ENCODE measurements at places on chromosomes 2 and 18. TPM values are rescaled to one million over a fixed set of nuclear protein-coding genes. Genes with fewer than 3 reads are reported as not detected.

DNA sequence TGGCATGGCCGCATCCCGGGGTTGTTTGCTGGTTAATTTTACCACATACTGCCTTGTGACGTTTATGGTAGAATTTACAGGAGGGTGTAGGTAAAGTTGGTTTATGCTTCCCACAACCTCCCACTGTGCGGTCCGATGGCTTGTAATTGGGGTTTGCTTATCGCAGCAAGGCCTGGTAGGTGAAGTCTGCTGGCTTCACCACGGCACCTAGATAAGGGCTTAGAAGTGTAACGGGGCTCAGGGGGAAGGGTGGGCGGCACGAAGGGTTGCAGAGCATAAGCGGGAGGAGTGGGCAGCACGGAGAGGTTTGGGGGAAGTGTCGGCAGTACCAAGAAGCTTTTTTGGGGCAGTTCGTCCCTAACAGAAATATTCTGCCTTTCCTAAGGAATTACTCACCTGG lies 39.0 kb upstream of the TMEM131 start:
- no peak overlapping the region for H3K27ac ChIP-seq
- no peaks in the 10 kb centered on the region for H3K4me1 ChIP-seq
- no peak for DNase-seq
- H3K36me3 ChIP-seq: no peaks in the 10 kb centered on the region
- no peak overlapping the region for H3K4me3 ChIP-seq
- no peaks in the 10 kb centered on the region for H3K27me3 ChIP-seq

GRCh38 chr2:74887445-74887951 lies 53.6 kb downstream of the HK2 start:
- H3K36me3 ChIP-seq: no peaks in the 10 kb centered on the region
- no peak for DNase-seq
- H3K4me1 ChIP-seq: no peaks in the 10 kb centered on the region
- H3K4me3 ChIP-seq: no peak overlapping the region
- no peaks in the 10 kb centered on the region for H3K27me3 ChIP-seq

- no peaks in the 10 kb centered on the region for H3K36me3 ChIP-seq
- H3K27ac ChIP-seq: no peak overlapping the region
- H3K4me3 ChIP-seq: no peak overlapping the region
- H3K4me1 ChIP-seq: no peaks in the 10 kb centered on the region
These were observed 233.2 kb downstream of the SLC8A1 start for GRCh38 chr2:40218679-40219078.

DNA sequence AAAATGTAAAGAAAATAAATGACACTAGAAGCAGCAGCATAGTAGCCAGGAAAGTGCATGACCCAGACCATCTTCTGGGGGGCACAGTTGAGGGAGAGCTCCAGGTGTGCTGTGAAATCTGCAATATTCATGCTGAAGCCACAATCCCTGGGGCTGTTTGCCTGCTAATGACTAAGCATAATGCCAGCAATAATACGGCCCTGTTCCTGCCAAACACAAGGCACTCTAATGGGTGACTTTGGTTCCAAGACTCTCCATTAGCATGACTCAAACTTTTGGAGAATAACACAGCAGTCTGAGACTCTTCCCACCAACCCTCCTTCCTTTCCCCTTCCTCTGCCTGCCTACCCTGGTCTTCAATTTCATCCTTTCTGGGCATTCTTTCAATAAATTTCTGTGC lies 77.9 kb upstream of the DOCK10 start:
- DNase-seq: no peak
- H3K27me3 ChIP-seq: no peaks in the 10 kb centered on the region
- no peak overlapping the region for H3K4me3 ChIP-seq
- no peak overlapping the region for H3K27ac ChIP-seq

GRCh38 chr18:21439431-21439846 lies 161.1 kb downstream of the ESCO1 start:
- no peaks in the 10 kb centered on the region for H3K36me3 ChIP-seq
- H3K27ac ChIP-seq: no peak overlapping the region
- no peak for DNase-seq
- no peak overlapping the region for H3K4me3 ChIP-seq

DNA sequence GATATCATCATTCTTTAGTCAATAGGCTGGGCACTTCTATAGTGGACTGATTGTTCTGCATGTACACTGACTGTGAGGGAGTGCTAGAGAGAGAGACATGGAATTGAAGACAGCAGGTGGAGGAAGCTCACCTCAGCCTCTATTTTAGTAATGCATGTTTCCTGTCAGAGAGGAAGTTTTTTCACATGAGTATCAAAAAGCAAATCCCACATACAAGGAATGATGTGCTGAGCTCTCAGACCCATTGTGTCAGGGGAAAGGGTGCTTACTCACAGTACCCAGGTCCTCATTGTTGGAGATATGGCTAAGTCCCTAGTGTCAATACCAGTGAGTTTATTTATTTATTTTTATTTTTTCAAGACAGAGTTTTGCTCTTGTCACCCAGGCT lies 9.9 kb upstream of the CDK15 start:
- no peaks in the 10 kb centered on the region for H3K27me3 ChIP-seq
- H3K4me1 ChIP-seq: no peaks in the 10 kb centered on the region
- H3K4me3 ChIP-seq: no peak overlapping the region
- H3K36me3 ChIP-seq: no peaks in the 10 kb centered on the region
- H3K27ac ChIP-seq: no peak overlapping the region

- no peaks in the 10 kb centered on the region for H3K36me3 ChIP-seq
- H3K4me3 ChIP-seq: peak overlapping the region; percentile 80
- peak; percentile 87 for DNase-seq
- H3K27ac ChIP-seq: peak overlapping the region; percentile 69
- H3K4me1 ChIP-seq: peaks cover 20% of the 10 kb centered on the region
- no peaks in the 10 kb centered on the region for H3K27me3 ChIP-seq
These were observed 31.1 kb upstream of the GMCL1 start for GRCh38 chr2:69798290-69798908.

- no peak overlapping the region for H3K27ac ChIP-seq
- H3K27me3 ChIP-seq: no peaks in the 10 kb centered on the region
- DNase-seq: no peak
- H3K4me3 ChIP-seq: no peak overlapping the region
These were observed 596.9 kb upstream of the HNMT start for GRCh38 chr2:137367361-137367760.

- no peaks in the 10 kb centered on the region for H3K4me1 ChIP-seq
- peak overlapping the region; percentile 54 for H3K4me3 ChIP-seq
- H3K36me3 ChIP-seq: no peaks in the 10 kb centered on the region
- peak; percentile 17 for DNase-seq
- no peak overlapping the region for H3K27ac ChIP-seq
These were observed 2114.1 kb upstream of the PIK3C3 start for GRCh38 chr18:39840856-39841481.

DNA sequence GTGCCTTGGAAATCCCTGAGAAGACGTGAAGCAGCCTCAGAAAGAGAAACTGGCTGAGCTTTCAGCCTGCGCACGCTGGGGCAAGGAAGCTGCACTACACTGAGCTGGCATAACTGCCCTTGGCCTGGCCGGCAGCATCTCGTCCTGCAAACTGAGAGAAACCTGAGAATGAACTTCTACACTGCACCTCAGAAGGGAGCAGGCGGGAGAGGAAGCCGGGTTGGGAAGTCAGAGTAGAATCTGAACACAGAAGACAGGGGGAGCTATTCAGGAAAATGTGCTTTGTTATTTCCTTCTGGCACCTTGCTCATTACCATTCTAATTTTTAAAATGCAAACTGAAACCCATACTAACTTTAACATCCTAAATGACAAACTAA lies 70.9 kb downstream of the ZEB2 start:
- H3K4me3 ChIP-seq: no peak overlapping the region
- H3K36me3 ChIP-seq: no peaks in the 10 kb centered on the region
- peak; percentile 76 for DNase-seq
- H3K27ac ChIP-seq: peak overlapping the region; percentile 54
- peaks cover 6% of the 10 kb centered on the region for H3K4me1 ChIP-seq

GRCh38 chr18:8603663-8604520 lies 5.3 kb upstream of the RAB12 start:
- no peak for DNase-seq
- no peaks in the 10 kb centered on the region for H3K36me3 ChIP-seq
- H3K4me3 ChIP-seq: no peak overlapping the region
- peaks cover 4% of the 10 kb centered on the region for H3K4me1 ChIP-seq
- H3K27ac ChIP-seq: no peak overlapping the region

GRCh38 chr2:71935262-71935848 lies 212.3 kb downstream of the CYP26B1 start:
- DNase-seq: peak; percentile 54
- no peaks in the 10 kb centered on the region for H3K27me3 ChIP-seq
- no peaks in the 10 kb centered on the region for H3K36me3 ChIP-seq
- H3K27ac ChIP-seq: no peak overlapping the region
- H3K4me1 ChIP-seq: no peaks in the 10 kb centered on the region

DNA sequence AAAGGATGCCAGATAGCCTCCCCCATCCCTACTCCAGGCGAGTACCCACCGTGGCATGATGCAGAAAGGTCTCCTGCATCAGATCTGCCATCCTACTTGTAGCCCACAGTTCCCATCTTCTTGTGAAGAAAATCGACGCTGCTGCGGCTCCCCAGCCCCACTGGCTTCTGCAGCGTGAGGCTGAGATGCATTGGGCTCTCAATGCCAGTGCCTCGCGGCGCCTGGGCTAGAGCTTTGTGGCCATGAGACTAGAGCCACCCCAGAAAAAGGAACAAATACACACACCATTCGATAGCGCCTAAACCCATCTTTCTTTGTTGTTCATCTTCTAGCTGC lies 2.8 kb downstream of the NOL4 start:
- peak overlapping the region; percentile 54 for H3K4me3 ChIP-seq
- H3K4me1 ChIP-seq: no peaks in the 10 kb centered on the region
- H3K36me3 ChIP-seq: no peaks in the 10 kb centered on the region
- no peak overlapping the region for H3K27ac ChIP-seq

DNA sequence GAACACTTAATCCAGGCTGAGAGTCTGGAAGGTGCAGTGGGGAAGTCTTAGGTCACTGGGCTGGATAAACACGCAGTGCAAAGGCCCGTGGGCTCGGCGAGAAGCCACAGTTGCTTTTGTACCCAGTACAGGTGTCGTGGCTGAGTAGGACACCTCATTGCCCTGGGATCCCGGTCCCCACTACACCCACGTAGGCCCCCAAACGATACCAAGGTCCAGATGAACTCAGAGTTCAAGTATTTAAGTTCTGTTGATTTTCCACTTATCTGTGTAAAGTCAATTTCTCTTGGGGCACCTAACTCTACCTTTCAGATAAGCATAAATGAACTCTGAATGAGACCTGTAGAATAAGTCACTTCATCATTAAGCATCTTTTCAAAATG lies 302.0 kb downstream of the PIEZO2 start:
- no peaks in the 10 kb centered on the region for H3K4me1 ChIP-seq
- H3K27me3 ChIP-seq: no peaks in the 10 kb centered on the region
- no peaks in the 10 kb centered on the region for H3K36me3 ChIP-seq
- no peak overlapping the region for H3K27ac ChIP-seq
- no peak for DNase-seq
- no peak overlapping the region for H3K4me3 ChIP-seq

GRCh38 chr18:42437646-42438045 lies 482.6 kb downstream of the PIK3C3 start:
- H3K36me3 ChIP-seq: no peaks in the 10 kb centered on the region
- no peaks in the 10 kb centered on the region for H3K4me1 ChIP-seq
- no peak for DNase-seq
- H3K27ac ChIP-seq: no peak overlapping the region

- no peaks in the 10 kb centered on the region for H3K4me1 ChIP-seq
- peak; percentile 48 for DNase-seq
- H3K27me3 ChIP-seq: no peaks in the 10 kb centered on the region
- H3K27ac ChIP-seq: no peak overlapping the region
- H3K4me3 ChIP-seq: no peak overlapping the region
- no peaks in the 10 kb centered on the region for H3K36me3 ChIP-seq
These were observed 82.6 kb downstream of the ASB1 start for GRCh38 chr2:238509151-238509835.

GRCh38 chr2:68099260-68099659 lies 36.5 kb upstream of the C1D start:
- no peaks in the 10 kb centered on the region for H3K4me1 ChIP-seq
- no peak overlapping the region for H3K27ac ChIP-seq
- DNase-seq: no peak
- H3K36me3 ChIP-seq: no peaks in the 10 kb centered on the region

- no peaks in the 10 kb centered on the region for H3K4me1 ChIP-seq
- DNase-seq: no peak
- no peaks in the 10 kb centered on the region for H3K27me3 ChIP-seq
- H3K36me3 ChIP-seq: no peaks in the 10 kb centered on the region
- no peak overlapping the region for H3K27ac ChIP-seq
These were observed 167.2 kb downstream of the TCF4 start for GRCh38 chr18:55420665-55421307.

GRCh38 chr18:55289775-55290174 lies 298.2 kb downstream of the TCF4 start:
- no peak overlapping the region for H3K27ac ChIP-seq
- H3K4me1 ChIP-seq: no peaks in the 10 kb centered on the region
- DNase-seq: no peak
- no peak overlapping the region for H3K4me3 ChIP-seq

GRCh38 chr18:37396971-37397720 lies 168.5 kb downstream of the CELF4 start:
- H3K4me3 ChIP-seq: no peak overlapping the region
- H3K4me1 ChIP-seq: no peaks in the 10 kb centered on the region
- no peak for DNase-seq
- H3K27ac ChIP-seq: no peak overlapping the region

DNA sequence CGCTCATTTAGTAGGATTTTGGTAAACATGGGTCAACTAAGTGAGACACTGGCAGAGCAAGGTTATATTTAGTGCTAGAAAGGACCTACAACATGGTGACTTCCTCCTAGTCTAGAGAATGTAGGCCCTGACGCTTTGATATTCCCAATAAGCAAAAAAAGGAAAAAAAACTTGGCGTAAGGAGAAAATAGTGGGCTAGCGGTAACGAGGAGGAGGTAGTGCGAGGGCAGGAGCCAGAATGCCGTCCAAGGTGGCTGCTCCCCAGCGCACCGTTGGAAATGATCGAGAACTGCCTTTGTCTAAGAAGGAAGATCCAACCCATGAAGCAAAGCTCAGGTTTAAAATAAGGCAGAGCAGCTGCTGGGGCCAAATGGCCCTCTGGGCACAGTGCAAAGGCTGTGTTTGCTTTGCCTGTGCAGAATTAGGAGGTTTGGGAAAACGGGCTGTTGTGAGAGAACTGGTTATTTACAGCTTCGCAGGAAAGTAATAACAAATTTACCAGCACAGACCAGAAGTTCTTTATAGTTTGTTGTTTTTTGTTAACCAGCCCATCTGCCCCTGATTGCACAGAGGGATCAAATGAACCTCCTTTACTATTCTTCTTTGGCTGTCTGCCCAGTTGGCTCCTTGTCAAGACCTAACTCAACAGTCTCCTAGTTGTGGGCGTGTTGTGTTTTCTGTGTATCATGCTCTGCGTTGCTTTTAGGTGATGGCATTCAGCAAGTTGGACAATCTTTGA lies 86.6 kb downstream of the ITGB1BP1 start:
- H3K36me3 ChIP-seq: no peaks in the 10 kb centered on the region
- no peaks in the 10 kb centered on the region for H3K27me3 ChIP-seq

TOGARAM2 gene
- total RNA-seq: 0.60 TPM

TEX261 gene
- total RNA-seq: 56.1 TPM

SPATA3 gene
- not detected for total RNA-seq

SFXN5 gene
- 21.4 TPM for total RNA-seq

UGT1A4 gene
- total RNA-seq: 1.1 TPM

COL6A3 gene
- total RNA-seq: 59.5 TPM

CCDC93 gene
- total RNA-seq: 36.3 TPM

UGT1A1 gene
- 1.4 TPM for total RNA-seq
